Tibial nerve (tissue), 4 donors: ENCODE measurements at places on chromosomes 16 and 17.

- DNase-seq = peak; percentile 85
Observed at GRCh38 chr17:42248351-42249179, 27.6 kb downstream of the STAT5B start.

- DNase-seq = no peak
Observed at GRCh38 chr17:80960037-80960796, 31.4 kb upstream of the CHMP6 start.

DNA sequence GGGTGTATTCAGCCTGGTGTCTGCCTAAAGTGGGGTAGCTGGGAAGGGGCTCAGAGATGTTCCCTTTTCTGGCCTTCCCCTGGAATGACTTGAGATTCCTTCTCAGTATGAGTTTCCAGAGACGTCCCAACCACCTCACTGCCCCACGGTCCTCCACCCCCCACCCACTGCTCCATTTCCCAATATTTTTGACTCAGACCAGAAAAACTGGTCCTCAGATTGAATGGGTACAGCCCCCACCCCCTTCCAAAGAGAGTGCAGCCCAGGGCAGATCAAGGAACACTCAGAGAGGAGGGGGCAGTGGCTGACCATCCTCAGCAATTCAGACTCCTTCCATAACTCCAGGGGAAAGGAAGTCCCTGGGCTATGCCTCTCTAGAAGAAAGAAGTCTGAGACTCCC is 3.2 kb downstream of the ACLY start:
- DNase-seq = no peak

GRCh38 chr16:78220571-78220970 is 121.1 kb downstream of the WWOX start:
- no peak for DNase-seq

DNA sequence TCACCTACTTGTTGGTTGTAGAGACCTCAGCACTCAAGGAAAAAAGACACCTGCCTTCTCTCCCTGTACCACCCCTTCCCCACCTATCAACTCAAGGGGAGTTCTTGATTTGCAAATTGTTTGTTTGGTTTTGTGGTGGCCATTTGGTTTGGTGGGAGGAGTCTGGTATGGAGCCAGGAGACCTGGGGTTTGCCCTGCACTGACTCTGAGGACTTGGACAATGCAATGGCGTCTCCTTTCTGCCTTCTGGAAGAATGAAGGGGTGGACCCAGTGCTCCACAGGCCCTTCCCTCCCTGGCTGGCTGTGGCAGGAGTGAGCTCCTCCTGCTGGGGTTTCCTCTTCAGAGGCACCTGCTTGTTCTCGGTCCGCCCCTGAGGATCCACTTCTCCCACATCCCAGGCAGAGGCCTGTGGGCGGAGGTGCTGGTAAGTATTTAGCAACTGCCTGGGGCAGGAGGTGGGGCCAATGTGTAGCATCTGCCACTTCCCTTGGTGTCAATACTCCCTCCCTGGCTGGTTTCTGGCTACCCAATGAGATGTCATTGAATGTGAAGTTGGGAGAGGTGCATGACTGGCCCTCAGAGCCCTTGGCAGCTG is 164.5 kb downstream of the NTN1 start:
- DNase-seq = no peak

DNA sequence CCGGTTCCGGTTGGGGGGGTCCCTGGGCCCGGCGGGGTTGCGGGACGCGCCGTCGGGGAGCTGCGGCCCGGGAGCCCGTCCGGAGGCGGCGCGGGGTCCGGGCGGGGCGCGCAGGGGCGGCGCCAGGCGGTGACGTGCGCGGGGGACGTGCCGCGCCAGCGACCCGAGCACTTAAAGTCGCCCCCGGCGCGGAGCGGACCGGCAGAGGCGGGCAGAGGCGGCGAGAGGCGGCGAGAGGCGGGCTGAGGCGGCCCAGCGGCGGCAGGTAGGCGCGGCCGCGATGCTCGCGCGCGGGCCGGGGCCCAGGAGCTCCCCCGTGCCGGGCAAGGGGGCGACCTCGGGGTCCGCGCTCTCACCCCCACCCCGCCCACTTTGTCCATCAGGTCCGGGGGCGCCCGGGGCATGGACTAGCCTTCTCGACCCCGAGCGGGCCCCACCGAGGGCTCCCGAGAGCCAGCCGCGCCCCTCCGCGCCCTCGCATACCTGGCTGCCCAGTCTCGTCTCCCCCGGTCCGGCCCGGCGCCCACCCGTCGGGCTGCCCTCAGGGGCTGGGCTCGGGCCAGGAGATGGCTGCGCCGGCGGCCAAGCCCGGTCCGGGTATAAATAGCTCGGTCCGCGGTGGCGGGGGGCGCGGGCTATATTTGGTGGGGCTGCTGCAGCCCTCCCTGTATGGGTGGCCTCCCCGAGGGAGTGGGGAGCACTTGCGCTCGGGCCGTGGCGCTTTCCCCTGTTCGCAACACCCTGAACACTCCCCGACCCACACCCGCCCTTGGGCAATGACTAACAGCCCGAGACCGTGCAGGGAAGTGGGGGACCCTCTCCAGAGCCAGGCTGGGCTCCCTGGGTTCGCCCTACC is at the start of gene SLC16A3:
TSS of gene SLC16A3 (plus strand) at position 201 of the 856 bp plus-strand sequence. CDS start 6,967 bp downstream, outside the sequence.
- no peak for DNase-seq

GRCh38 chr17:17560975-17561374 is 30.5 kb downstream of the PEMT start:
- DNase-seq = no peak

- DNase-seq = no peak
Observed at GRCh38 chr17:33019161-33019890, 27.7 kb downstream of the SPACA3 start.

GRCh38 chr16:27503662-27504061 is 46.1 kb downstream of the GTF3C1 start:
- DNase-seq = no peak

DNA sequence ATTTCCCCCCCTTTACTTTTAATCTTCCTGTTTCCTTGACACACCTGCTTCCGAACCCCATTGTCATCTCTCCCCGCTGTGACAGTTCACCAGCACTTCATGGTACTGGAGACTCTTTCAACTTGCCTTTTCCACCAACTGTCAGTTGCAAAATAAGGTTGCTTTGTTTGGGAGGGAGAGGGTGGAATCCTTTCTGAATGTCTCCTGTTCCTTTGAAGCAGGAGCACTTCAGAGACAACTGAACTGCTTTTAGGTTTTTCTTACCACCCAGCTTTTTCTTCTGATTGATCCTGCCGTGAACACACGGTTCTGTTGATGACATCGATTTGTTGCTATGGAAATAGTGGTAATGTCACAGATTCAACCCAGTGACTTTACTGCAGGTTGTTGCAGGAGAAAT is 42.0 kb downstream of the RPA1 start:
- DNase-seq = no peak

- DNase-seq = no peak
Observed at GRCh38 chr17:79968116-79968515, 67.6 kb downstream of the TBC1D16 start.
